ENCODE measurements at places on chromosomes 1 and 21.

- no peak for DNase-seq
These were observed 637 bp downstream of the PLXNA2 start for GRCh38 chr1:208243527-208243966.

GRCh38 chr1:214216779-214217178, 64.2 kb upstream of the SMYD2 start:
- no peak for DNase-seq

DNA sequence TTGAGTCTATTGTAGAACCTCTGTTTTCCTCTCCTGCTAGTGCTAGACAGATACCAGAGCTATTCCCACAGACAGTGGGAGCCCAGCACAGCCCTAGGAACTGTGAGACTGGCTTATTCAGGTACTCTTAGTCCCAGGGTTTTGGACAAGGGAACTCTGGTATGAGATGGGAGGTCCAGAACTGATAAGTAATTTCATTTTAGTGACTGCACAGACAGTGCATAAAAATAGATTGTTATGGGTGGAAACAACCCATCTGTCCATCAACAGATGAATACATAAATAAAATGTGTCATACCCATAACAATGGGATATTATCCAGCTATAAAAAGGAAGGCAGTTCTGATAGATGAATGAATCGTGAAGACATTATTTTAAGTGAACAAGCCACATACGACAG, 9.0 kb downstream of the EPS8L3 start:
- DNase-seq, result no peak

- DNase-seq, result no peak
These were observed 1.3 kb upstream of the NEK2 start for GRCh38 chr1:211676761-211677160.

GRCh38 chr1:233268389-233269022, 27.0 kb downstream of the PCNX2 start:
- DNase-seq, result no peak

GRCh38 chr1:96559707-96560596, 161.6 kb upstream of the PTBP2 start:
- peak; percentile 75 for DNase-seq

DNA sequence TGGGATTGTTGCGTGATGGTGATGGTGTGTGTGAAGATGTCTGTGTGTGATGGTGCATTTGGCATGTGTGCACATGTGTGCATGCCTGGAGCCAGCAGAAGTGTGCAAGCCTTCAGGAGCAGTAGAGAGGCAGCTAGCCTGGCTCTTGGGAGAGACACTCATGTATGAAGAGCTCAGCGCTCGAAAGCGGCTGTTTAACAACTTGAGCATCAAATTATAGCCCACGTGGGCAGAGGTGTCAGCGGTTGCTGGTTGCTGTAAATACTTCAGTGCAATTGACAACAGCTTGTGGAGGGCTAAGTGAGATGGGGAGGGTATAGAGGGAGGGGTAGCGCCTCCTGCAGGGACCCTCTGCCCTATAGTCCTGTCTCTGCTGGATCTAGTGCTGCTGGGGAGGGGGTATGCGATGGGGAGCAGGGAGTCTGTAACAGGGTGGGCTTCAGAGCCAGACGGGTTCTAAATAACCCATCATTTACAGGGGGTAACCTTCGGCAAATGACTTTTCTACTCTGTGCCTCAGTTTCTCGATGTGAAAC, 21.5 kb downstream of the FOXD2 start:
- no peak for DNase-seq

- no peak for DNase-seq
These were observed 75.2 kb downstream of the EVI5 start for GRCh38 chr1:92709738-92710137.

GRCh38 chr1:154167461-154167860, 12.6 kb upstream of the NUP210L start:
- no peak for DNase-seq

DNA sequence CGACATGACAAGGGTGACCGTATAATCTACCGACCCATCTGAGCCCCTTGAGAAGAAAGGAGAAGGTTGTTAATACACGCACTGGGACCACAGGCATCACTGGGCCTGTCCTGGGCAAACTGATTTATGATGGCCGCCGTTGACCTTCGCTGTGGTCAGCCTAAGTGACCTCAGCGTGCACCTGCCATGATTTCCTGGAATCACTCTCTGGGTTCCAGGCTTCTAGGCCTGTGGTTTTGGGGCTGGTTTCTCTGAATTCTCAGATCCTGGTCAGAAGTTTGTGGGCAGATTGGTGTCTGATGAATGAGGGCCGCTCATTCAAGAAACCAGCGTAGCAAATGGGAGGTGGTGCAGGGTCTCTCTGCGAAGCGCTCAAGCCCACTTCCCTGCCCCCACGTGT, 64.0 kb downstream of the SIK1 start:
- DNase-seq, result no peak

GRCh38 chr21:37659874-37660273, 256.4 kb downstream of the KCNJ6 start:
- no peak for DNase-seq

GRCh38 chr1:17596186-17596585, 56.7 kb downstream of the ARHGEF10L start:
- no peak for DNase-seq

DNA sequence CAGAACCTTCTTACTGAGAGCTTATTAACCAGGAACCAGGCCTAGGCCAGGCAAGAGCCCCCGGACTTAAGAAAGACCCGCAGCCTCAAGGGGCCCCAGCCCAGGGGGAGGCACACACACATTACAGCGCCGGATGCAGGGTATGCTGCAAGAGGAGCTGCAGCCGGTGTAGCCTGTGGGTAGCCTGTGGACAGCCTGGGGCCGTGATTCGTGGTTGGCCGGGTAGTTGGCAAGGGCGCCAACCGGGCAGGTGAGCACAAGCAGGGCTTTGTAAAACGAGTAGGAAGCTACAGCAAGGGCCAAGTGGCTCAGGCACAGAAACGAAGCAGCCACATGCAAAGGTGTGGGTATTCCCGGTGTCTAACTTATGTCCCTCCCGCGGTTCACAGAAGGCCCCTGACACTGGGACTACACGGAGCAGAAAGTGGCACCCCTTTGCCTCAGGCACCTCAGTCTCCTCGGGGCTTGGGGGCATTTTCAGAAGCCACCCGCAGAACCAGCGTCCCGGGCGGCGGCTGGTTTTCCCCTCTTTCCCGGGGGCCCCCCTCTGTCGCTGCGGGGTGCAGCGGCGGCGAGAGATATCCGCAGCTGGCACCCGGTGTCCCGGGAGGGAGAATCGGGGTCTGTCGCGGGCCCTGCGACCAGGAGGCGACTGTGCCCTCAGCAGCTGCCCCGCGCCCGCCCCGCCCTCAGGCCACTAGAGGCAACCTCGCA, 40.8 kb downstream of the KIAA1614 start:
- DNase-seq, result no peak

GRCh38 chr21:29523646-29524045, 224.9 kb downstream of the BACH1 start:
- no peak for DNase-seq

- DNase-seq, result no peak
These were observed 66.8 kb upstream of the DISP3 start for GRCh38 chr1:11412141-11412540.

DNA sequence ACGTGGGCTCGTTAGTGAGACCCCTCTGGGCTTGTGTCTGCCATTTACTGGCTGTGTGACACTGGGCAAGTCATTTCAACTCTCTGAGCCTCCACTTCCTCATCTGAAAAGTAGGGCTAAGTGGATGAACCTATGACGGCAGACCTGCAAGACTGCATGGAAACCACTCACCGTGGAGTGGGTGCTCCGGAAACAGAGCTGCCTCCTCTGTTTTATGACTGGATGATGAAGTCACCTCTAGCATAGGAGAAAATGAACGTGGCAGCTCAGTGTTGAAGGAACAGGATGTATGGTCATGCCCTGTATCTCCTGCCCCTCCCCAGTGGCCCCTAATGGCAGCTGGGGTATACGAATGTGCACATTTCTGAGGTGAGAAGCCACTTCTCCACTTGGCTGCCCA, 40.5 kb downstream of the STPG1 start:
- DNase-seq, result no peak

- no peak for DNase-seq
These were observed 20.9 kb upstream of the IPO9 start for GRCh38 chr1:201807958-201808632.

- no peak for DNase-seq
These were observed 71.6 kb downstream of the CD2 start for GRCh38 chr1:116825720-116826438.

GRCh38 chr1:53721088-53721487, 17.9 kb downstream of the GLIS1 start:
- no peak for DNase-seq

DNA sequence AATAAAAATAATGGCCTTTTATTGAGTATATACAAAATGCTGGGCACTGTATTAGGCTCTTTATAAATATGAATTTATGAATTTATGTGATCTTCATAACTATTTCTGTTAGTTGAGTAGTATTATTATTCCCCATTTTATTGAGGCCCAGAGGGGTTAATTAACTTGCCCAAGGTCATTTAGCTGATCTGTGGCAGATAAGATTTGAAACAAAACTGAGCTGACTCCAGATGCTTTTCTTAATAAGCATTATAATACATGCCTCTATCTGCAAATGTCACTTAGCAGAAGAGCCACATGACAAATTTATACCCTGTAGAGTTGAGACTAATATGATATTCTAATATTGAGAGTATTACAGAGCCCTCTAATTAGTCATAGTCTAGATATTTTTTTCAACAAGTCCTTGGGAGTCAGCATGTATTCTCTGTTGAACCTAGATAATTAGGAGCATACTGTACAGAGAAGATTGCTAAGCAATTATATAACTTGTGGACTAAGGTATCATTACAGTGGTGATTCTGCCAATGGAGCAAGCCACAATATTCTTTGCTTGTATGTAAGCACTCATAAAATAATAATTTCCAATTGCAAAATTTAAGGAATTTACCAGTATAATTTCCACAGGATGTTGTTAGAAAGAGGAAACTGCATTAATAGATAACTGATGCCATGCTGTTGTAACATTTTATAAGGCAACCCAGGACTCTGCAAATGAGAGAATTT, 112.0 kb downstream of the LRRC40 start:
- no peak for DNase-seq

- DNase-seq, result no peak
These were observed 27.0 kb upstream of the TRAPPC10 start for GRCh38 chr21:43984905-43985689.

DNA sequence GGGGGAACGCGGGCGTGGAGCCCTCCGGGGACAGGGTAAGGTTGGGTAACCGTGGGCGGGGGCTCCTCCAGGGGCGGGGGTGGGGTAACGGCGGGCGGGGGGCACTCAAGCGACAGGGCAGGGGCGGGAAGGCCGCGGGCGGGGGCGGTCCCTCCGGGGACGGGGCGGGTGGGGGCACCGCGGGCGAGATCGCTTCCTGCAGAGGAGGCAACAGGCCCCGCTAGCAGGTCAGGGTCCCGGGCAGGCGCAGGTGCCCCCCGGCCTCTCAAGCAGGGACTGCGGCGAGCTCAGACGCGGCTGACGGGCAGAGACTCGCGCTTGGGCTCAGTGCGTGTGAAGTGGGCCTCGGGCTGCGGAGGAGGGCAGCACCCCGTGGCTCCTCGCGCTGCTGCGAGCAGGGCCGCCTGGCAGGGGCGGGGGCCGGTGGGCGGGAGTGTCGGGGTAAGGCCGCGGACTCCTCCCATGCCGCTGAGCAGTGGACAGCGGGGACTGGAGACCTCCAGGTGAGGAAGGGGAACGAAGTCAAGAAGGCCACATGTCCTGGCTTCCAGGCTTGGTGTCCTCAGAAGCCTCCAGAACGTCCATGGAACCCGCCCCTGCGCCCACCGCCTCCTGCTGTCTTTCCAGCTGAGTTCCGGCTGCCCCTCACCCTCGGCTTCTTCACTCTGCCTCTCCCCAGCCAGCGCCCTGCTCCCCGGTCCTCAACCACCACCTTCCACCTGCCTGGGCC, 627 bp upstream of the GNB1 start:
- peak; percentile 32 for DNase-seq

DNA sequence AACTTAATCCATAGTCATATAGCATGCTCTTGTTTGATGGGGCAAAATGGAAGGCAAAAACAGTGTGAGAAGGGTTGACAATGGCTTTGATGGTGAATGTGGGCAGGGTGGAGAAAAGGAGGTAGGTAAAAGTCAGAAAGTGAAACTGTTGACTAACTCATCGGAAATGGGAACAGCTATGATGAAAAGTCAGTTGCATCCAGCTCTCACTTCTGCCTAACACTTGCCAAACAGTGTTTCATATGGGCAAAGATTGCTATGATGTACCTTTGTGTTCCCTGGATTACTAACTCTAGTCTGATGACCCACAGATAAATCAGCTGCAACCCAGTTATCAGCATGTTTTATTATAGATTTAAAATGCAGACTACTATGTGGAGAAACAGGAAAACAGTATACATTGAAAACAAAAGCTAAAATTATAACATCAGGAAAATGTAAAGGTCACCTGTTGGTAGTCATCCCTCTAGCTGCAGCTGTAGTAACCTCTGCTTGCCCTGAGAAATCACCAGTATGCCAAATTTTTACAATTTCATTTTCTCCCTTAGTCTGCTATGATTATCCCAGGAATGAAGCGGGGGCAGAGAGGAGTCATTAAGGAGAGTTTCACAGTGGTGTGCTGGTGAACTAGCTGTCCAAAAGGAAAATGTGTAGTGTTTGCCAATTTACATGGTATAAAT, 11.7 kb downstream of the TNFSF18 start:
- DNase-seq, result no peak

GRCh38 chr1:53270873-53271272, 32.6 kb upstream of the MAGOH start:
- DNase-seq, result no peak

GRCh38 chr1:58879464-58879863, 95.6 kb upstream of the JUN start:
- DNase-seq, result no peak

GRCh38 chr1:7346070-7346596, 425.0 kb upstream of the VAMP3 start:
- no peak for DNase-seq

- DNase-seq, result no peak
These were observed 16.5 kb downstream of the CFAP74 start for GRCh38 chr1:1987142-1987510.

DNA sequence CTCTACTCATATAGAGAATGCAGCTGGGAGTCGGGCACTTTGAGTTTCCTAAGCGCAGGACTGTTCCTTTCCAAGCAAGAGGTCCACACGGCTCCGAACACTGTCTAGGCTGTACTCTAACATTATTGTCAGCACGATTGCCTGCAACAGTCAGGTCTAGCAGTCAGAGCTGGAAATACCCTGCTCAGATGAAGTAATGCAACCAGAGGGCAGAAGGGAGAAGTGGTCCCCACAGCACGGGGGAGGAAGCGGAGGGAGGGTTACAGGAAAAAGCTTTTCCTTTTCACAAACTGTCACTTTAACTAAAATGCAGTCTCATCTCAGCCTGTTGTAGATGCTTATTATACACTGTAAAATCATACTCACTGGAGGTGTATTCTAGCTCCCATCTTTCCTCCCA, 98.9 kb upstream of the SLC44A3 start:
- DNase-seq, result no peak

All from HAP-1 (cell line).